ENCODE measurements at places on chromosomes 13 and 19.

DNA sequence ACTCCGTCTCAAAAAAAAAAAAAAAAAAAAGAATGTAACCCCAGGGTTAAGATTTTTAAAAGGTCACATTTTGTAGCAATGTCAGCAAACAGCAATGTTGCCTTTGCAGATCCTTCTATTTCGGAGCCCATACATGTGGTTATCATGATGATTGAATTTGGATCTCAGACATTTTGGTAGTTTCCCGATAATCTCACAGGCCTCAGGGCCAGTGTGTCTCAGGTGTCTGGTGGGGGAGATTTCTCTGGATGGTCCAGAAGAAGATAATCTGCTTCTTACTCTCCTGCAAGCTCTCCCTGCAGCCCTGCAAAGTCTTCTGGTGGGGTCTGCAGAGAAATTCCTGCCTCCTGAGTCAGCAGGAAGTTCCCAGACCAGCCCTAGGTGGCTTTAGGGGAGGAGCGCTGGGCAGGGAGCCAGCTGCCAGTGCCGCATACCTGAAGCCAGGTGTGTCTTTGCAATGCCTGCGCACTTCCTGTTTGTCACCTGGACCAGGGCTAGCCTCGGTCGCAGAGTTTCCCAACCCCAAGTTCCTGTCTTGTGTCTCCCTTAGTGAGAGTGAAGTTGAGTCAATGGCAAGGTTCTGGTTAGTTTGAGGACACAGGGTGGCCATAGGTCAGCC lies 1.4 kb downstream of the SH2D3A start:
- DNase-seq = no peak

DNA sequence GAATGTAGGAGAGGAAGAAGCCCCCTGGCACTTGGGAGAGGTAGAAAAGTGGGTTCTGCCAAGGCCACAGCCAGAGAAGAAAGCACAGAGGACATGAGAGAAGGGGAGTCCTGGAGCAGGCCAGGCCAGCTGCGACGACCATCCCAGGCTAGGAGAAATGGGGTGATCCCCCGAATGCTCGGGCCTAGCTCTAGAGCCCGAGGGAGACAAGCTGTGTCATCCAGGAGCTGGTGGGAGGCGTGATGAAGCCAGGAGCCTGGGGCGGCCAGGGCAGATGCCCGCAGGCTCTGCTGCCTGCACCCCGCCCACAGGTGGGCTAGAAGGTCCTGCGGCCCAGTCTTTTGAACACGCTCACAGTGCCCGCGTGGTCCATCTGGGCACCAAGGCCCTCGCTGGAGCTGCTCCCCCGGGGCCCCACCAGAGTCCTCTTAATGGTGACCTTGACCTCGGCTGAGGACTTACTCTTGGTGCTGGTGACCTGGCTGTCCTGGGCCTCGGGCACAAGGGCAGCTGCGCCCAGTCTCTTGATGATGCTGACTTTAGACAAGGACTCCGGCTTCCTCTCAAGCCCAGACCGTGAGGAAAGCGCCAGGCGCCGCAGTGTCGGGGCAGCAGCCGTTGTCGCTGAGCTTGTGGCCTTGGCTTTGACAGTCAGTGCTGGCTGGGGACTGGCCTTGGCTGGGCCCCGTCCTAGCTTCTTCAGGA lies 26.5 kb downstream of the C19orf47 start:
- DNase-seq = no peak

DNA sequence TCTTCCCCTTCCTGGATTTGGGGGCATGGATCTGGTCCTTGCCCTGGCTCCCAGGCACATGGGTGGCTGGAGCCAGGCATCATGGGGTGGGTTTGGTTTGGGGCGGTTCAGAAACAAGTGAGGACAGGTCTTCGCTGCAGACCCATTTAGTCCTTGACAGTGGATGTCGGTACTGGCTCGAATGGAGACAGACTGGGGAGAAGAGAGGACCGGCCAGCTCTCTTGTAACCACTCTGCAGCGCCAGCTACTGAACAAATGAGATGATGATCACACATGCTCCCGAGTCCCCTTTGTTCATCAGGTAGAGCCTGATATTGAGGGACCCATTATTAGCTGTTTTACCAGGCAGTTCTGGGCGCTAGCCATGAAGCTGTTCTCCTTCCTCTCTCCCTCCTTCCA lies 64.5 kb downstream of the CHST8 start:
- DNase-seq = no peak

DNA sequence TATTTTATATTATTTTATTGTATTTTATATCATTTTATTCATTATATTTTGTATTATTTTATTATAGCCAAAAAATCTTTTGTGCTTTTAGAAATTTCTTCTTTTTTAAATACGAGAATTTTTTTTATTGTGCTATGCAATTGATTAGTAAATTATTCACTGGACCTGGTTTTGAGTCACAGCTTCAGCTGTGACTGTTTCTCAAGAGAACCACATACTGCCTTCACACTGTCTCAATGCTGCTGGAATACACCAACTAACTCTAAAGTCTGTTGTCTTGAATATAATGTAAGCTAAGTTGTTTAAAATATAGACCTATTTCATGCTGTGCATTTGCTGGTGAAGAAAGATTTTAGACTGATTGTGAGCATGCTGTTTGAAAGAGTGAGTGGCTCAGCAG lies 423.6 kb downstream of the NDFIP2 start:
- no peak for DNase-seq

DNA sequence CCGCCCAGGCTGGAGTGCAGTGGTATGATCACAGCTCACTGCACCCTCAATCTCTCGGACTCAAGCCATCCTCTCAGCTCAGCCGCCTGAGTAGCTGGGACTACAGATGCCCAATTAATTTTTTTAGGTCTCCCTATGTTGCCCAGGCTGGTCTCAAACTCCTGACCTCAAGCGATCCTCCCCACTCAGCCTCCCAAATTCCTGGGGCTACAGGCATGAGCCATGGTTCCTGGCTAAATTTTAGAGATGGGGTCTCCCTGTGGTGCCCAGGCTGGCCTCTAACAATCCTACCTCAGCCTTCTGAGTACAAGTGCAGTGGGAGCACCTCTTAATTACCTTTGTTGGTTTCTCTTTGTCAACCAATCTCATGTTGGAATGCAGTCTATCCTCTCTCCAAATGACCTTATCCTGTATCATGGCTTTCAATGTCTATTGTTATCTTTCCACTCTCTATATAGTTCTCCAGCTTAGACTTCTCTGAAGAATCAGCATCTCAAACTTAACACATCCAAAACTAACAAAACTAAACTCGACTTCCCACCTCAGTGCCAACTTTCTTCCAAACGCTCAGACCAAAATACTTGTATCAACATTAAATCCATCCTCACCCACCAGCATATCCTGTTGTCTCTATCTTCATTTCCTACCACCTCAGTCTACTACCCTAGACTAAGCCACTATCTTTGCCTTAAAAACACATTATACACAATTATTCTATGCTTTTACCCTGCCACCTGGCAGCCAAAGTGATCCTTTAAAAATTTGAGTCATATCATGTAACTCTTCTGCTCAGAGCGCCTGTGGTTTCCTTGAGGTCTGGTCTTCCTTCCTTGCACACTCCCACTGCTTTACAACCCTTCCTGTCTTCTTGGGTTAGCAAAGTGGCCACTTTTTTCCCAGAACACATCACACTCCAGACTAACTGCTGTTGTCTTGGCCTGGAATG lies 6.7 kb downstream of the TPT1 start:
- DNase-seq = no peak

- DNase-seq = no peak
Observed at GRCh38 chr19:20333508-20333907, 166.5 kb downstream of the ZNF486 start.

- DNase-seq = no peak
Observed at GRCh38 chr19:54203151-54203611, 2.5 kb downstream of the RPS9 start.

Data from K562 (cell line).